ENCODE measurements at places on chromosomes 3 and 15.
A peak's percentile ranks its signal among the peaks of the same experiment; 100 is the strongest.

DNA sequence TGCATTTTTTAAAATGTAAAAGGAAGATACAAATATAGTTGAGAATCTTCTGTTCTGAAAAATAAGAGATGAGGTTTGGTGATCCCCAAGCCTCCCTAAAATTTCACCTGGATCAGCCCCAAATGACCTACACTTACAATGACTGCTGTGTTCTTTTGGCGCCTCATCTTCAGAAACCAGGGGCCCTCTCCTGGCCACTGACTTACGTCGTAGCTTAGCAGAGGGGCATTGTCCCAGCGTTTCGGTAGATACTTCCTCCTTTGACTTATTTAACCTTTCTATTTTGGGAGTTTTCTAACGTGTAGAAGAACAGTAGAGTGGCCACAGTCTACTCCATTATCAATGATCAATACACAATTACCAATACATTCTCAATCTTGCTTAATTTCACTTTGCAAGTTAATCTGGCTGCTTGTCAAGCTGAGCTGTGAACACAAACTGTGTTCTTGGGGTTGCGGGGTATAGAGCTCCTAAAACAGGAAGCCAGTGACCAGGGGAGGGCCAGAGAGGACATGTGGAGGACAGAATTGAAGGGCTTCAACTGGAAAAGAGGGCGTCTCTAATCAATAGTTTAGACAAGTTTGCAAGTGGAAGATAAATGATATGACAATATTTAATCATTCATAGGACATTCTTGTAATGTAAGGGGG is 419.5 kb downstream of the LPP start:
- DNase-seq = no peak

DNA sequence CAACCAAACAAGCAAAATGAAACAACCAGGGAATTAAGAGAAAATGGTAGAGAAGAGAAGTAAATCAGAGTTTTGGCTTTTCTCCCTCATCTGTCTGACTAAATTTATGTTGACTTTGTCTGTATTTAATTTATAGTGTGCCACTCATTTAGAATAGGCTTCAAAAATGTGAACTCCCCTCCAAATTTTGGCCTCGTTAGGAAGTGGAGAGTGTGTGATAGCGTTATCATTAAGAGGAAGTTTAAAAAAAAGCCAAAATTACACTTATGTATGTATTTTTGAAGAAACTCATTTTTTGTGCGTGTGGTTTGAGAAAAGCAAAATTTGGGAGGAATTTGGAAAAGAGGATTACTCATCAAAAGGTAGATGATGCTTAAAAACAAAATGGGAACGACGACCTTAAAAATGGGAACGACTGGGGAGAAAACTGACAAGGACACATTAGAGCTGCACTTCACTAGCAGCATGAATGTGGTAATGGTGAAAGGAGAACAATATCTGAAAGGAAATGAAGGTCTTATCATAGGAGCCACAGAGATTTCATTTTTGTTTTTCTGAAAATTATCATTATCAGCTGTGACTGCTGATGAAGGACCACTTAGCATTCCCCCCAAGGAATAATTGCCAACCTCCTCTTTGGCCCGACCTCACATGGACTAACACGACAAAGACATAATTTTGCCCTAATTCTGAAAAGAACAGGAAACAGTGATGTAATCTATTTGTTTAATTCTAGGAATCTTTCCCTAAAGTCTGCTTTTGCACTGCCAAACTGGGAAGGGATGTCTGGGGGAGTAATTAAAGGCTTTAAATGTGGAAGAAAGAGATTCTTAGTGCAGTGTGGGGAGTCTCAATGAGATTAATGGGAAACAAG is 163.2 kb upstream of the P2RY1 start:
- DNase-seq = no peak

DNA sequence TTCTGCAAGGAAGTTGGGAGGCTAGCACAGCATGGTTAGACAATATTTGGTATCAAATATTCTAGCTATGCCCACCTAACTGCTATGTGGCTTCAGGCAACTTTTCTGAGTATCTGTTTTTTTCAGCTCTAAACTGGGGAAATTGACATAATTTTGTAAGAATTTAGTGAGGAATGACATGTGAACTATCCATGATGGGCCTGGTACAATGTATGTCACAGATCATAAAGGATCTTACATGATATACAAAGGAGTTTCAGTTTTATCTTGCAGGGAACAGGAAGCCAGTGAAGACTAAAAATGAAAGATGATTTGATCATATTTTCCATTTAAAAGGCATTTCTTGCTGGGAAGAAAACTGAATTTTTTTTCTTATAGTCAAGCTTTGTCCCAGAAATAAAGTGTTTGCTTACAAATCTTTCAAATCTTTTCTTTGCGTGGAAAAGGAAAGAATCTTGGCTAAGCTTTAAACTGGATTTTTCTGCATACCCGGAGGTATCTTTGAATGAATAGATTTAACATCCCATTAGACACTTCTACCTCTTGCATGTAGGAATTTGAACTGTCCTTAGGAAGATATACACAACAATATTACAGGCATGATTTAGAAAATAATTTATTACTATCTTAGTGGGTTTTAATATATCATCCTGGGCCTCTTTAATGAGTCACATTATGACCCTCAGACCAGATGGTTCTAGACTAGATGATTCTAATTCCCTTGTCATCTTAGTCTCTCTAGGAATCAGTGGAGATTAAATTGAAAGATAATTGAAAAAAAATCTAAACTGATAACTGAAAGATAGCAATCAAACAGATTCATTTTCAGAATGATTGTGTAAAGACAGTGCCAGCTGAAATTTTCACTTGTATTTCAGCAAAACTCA is 436.0 kb upstream of the THBS1 start:
- no peak for DNase-seq

DNA sequence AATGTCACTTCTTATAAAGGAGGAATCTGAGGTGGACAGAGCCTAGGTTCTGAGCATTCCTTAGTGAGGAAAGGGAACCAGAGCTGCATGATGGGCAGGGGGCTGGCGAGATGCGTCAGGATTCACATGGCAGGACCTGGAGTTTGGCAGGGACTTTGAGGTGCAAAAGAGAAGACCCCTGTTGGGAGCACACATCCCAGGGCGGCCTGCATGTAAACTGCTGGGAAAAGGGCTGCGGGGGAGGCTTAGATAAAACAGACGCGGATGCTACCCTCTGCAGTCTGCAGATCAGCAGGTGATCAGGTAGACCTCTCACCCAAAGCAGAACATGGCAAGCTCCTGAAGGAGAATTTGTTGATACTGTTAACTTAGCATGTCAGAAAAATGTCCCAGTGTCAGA is 168.4 kb downstream of the VGLL4 start:
- no peak for DNase-seq

GRCh38 chr3:99114565-99115291 is 213.2 kb upstream of the DCBLD2 start:
- DNase-seq = no peak

GRCh38 chr15:43105077-43105736 is 631 bp downstream of the UBR1 start:
- DNase-seq = peak; percentile 2

DNA sequence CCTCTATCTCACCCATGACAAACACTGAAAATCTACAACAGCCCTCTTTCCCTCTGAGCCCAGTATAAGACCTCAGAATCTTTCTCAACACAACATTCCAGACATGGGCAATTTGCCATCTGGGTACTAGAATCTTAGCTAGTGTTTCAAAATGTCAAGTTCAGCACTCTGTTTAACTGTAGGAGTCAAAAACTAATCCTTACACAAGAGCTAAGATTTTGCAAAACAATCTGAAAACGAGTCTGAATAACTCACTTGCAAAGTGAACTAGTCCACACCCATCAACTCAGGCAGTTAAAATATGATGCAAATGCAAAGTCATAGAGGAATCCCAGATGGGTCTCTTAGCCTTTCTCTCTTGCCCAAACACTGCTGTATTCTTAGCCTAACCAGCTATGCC is 67.8 kb downstream of the GPR176 start:
- no peak for DNase-seq

- no peak for DNase-seq
Observed at GRCh38 chr3:114133947-114134346, 44.9 kb downstream of the DRD3 start.

DNA sequence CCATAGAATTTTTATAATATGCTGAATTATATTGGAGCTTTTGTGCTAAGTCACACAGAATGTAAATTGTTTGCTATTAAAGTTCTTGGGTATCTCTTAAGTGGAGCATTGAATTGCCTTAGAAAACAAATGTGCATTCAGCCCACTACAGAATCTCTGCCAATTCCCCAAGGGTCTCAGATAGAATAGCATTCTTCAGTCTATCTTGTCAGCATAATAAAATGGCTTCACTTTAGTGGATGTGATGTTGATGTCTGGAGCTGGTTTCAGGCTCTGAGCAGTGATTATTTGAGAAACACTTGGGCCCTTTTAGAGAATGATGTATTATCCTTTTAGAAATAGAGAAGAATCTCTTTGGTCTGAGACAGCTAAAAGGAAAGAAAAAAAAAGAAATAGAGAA is 45.2 kb downstream of the LRCH3 start:
- no peak for DNase-seq
